ENCODE measurements at places on chromosomes 11 and 22.

DNA sequence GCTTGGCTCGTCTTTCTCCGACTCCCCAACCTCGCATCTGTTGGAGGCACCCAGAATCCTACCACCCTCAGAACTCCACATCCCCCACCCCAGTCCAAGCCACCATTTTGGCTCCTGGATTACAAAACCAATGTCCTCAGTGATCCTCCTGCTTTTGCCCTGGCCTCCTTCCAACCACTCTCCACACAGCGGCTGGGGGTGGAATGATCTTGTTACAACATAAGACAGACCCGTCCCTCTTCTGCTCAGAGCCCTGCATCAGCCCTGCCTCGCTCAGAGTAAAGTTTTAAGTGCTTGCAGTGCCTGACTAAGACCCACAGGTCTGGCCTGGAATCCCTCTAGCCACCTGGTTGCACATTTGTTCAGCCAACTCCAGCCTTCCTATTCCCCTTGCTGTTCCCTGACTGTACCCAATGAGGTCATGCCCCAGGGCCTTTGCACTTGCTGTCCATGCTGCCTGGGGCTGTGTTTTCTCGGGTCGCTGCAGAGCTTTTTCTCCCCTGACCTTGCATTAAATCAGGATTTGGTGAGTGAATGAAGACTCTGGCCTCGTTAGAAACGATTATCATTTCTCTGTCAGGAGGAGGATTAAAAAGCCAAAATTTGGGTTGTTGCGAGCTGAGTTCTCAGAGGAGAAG lies 67.3 kb downstream of the IGF2 start:
- DNase-seq: no peak

- no peak for DNase-seq
These were observed 369.3 kb downstream of the CADM1 start for GRCh38 chr11:115134926-115135325.

DNA sequence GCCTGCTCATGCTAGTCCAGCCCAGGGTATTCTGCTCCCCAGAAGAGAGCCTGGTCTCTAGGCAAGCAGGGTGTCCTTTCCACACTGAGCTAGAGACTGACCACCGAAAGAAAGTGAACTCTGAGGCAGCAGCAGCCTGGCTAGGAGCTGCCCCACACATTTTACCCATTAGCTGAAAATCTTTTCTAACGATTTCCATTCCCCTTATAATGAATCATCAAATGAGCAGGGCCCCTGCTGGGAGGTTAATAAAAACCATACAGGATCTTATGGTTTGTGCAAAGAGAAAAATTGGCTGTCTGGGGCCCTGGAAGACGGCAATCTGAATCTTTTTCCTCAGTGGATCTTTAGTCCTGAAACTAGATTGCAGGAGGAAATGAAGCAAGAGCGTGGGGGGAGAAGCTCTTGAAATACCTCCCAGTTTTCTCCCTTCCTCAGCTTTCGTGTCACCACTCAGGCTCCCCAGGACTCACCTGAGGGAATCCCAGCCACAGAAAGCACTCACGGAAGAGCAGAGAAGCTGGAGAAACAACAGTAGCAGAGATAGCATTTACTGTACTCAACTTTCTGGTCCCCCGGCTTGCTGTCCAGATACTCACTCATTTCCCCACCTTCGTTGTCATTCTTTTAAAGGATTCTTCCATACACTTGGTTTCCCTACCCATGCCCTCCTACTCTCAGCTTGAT lies 74.7 kb upstream of the CD44 start:
- no peak for DNase-seq

GRCh38 chr11:112631333-112631732 lies 329.9 kb upstream of the NCAM1 start:
- DNase-seq: no peak
